ENCODE measurements at places on chromosomes 12 and 14.

- no peak for DNase-seq
These were observed 35.1 kb downstream of the RDH12 start for GRCh38 chr14:67736771-67737170.

GRCh38 chr12:56713345-56713744 lies 11.8 kb downstream of the NACA start:
- no peak for DNase-seq

DNA sequence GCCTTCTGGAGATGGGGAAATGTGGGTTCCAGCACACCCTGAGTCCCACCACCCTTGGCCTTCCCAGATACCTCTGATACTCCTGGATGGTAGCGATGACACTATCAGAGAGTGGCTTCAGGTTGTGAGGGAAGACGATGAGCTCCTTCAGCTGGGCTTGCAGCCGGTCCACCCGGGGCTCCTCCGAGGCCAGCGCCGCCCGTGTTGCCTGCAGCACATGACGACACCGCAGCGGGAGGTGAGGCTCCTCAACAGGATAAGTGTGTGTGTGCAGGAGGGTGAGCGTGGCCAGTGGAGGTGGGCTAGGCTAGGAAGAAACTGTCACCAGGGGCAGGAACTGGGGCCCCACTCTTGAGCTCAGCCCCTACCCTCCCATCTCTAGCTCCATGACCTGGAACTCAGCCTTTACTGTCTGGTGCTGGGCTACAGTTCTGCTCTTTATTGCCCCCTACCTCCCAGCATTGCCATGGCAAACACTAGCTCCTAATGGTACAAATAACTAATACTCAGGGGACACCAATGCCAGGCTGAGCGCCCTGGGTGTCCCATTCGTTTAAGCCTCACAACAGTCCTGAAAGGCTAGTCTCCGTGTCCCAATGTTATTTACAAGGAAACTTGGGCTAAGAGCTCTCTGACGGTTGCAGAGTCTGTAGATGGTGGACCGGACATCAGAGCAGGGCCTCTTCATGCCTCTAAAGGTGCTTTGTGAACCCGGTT lies 64.1 kb downstream of the SYNE3 start:
- no peak for DNase-seq

- no peak for DNase-seq
These were observed 18.8 kb upstream of the PIP4K2C start for GRCh38 chr12:57571926-57572762.

DNA sequence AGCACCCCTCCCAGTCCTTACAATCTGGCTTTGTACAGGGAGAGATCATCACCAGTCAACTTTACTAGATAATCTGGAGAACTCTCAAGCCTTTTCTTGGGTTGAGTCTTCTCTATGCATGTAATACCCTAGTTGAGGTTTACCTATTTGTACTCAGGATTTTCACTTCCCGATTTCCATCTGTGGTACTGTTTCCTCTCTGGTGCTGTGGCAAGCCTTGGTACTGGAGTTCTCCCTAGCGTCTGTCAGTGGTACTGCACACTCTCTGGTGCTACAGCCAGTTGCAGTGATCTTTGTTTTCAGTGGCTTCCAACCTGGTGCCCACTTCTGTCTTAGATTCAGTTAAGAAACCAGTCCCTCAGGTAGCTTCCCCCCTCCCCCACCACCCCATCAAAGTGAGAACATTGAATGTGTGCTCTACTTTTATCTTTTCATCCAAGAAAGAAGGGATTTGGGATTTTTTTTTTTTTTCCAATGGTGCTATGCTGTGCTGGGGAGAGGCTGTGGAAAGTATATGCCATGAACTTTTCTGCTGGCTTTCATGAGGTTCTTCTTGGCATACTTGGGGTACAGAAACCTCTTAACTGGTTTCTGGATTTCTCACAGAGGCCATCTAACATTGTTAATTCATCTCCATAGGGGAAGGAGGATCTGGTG lies 69.4 kb upstream of the EVL start:
- peak; percentile 52 for DNase-seq

- DNase-seq: no peak
These were observed 604 bp downstream of the ZNF384 start for GRCh38 chr12:6688543-6688998.

Measured in activated CD4-positive, alpha-beta T cell treated with anti-CD3 and anti-CD28 coated beads for 4 hours (primary cell).